ENCODE measurements at places on chromosomes 6 and 20.

DNA sequence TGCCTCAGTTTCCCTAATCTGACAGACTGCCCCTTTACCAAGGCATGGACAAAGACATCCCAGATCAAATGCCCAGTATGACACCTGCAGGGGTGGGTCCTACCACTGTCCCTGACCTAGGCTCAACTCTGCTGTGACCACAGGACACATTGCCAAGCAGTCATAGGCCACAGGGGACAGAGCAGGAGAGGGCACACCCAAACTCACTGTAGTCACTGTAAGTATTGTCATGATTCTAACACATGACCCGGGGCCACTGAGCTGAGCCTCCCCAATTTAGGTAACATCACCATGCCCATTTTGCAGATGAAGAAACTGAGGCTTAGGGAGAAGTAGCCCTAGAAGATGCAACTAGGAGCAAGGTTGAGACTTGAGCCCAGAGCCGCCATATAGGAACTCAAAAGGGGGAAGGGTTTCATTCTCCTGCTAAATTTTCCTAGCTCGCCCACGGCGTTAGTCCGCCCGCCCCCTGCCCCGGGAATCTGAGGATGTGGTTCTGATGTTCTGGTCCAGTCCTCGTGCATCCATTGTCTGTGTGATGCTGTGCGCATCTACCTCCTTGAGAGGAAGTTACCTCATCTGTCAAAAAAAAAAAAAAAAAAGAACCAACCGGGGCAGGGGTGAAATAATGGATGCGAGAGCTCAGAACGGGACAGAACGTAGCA lies 44.8 kb downstream of the PMEPA1 start:
- DNase-seq = no peak

DNA sequence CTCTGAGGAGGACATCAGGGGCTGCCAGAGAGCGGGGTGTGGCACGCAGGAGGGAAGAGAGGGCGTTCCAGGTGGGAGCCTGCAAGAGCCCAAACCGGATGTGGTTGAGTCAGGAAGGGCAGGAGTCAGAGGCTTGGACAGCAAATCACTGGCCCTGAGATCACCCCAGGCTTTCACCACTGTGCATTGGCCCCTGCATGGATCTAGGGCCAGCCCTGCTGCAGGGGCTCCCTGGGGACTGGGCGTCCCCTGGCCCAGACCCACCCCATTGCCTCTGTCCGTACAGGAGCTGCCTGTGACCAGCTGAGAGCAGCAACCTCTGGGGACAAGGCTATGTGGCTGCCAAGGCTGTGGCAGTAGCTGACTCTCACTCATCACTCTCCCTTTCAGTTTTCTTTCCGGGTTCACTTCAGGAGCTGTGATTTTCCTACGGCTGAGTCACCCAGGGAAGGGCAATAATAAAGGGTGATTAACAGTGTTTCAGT lies 33.9 kb downstream of the KCNK17 start:
- DNase-seq = no peak

- no peak for DNase-seq
These were observed 724.5 kb upstream of the FLRT3 start for GRCh38 chr20:15061955-15062354.

DNA sequence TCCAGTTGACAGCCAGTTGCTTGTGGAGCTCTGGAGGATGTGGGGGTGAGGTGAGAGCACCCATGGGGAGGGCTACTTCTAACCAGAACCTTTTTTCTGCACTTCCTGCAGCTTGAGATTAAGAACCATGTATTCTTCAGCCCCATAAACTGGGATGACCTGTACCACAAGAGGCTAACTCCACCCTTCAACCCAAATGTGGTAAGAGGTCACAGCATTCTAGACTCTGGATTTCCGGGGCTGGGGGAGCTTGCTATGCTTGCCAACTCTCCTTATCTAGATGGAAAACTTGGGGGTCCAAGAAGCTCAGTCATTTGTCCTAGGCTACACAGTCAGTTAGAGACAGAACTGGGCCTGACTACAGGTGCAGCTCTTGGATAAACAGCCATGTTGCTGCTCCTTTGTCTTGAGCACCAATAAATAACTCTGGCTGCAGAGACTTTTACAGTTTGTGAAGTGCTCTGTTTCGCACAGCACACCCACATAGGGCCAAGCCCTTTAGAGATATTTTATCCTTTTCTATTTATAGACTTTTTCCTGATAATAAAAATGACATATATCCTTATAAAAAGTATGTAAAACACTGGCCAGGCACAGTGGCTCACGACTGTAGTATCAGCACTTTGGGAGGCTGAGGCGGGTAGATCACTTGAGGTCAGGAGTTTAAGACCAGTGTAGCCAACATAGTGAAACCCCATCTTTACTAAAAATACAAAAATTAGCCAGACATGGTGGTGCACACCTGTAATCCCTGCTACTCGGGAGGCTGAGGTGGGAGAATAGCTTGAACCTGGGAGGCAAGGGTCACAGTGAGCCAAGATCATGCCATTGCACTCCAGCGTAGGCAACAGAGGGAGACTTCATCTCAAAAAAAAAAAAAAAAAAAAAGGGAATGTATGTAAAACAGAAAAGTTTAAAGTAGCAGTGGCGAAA lies 10.6 kb upstream of the IFT52 start:
- DNase-seq = no peak

GRCh38 chr6:3848380-3848779 lies 793 bp upstream of the FAM50B start:
- DNase-seq = no peak

GRCh38 chr20:41228858-41229257 lies 88.7 kb downstream of the ZHX3 start:
- no peak for DNase-seq

DNA sequence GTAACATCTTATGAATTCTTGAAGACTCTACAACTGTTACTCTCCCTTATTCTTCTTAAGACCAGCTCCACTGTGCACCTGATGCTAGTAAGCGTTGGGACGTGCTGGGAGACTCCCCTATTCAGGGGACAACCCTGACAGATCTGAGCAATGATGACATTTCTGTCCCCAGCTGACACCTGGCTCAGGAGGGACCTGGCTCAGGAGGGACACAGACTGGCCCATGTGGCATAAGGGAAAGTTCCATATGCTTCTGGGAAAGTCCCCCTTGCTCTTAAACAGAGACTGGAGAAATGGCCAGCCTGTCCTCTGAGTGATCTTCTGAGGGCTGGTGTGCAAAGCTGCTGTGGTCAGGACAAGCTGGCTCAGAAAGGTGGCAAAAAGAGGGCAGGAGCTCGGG lies 10.0 kb upstream of the CD93 start:
- no peak for DNase-seq

Data from activated CD8-positive, alpha-beta memory T cell treated with anti-CD3 and anti-CD28 coated beads for 4 hours (primary cell).